ENCODE measurements at places on chromosomes 11 and 22. TPM values are rescaled to one million over a fixed set of nuclear protein-coding genes. Genes with fewer than 3 reads are reported as not detected.

MS4A3 gene
- total RNA-seq = not detected

FGF19 gene
- total RNA-seq = not detected

PLAAT5 gene
- 0.50 TPM for total RNA-seq

PGGHG gene
- 8.5 TPM for total RNA-seq

- no peaks in the 10 kb centered on the region for H3K4me1 ChIP-seq
- no peak overlapping the region for H3K4me3 ChIP-seq
- DNase-seq = no peak
- no peaks in the 10 kb centered on the region for H3K36me3 ChIP-seq
Observed at GRCh38 chr11:131572423-131572822, 202.0 kb downstream of the NTM start.

- no peaks in the 10 kb centered on the region for H3K4me1 ChIP-seq
- no peak overlapping the region for H3K4me3 ChIP-seq
- no peaks in the 10 kb centered on the region for H3K27me3 ChIP-seq
- H3K27ac ChIP-seq = no peak overlapping the region
- DNase-seq = no peak
Observed at GRCh38 chr22:21448627-21449416, 18.4 kb upstream of the TMEM191C start.

GRCh38 chr11:8149726-8150125, 19.1 kb downstream of the RIC3 start:
- H3K4me1 ChIP-seq = no peaks in the 10 kb centered on the region
- H3K4me3 ChIP-seq = no peak overlapping the region
- no peaks in the 10 kb centered on the region for H3K27me3 ChIP-seq

DNA sequence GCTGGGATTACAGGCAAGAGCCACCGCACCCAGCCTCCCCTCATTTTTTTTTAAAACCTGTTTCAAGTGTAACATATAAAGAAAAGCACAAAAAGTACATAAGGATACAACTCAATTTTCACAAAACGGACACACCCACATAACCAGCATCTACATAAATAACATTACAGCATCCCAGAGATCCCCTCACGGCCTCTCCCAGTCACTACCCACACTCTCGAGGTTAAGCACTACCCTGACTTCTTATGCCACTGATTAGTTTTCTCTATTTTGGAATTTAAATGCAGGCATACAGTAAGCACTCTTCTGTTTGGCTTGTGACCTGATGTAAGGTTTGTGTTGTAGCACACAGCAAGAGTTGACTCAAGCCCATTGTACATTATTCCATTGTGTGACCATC, 82.5 kb downstream of the CLPB start:
- no peak overlapping the region for H3K4me3 ChIP-seq
- no peaks in the 10 kb centered on the region for H3K36me3 ChIP-seq
- DNase-seq = no peak
- H3K4me1 ChIP-seq = no peaks in the 10 kb centered on the region
- no peak overlapping the region for H3K27ac ChIP-seq

GRCh38 chr11:67647471-67647870, 3.1 kb downstream of the ACY3 start:
- no peaks in the 10 kb centered on the region for H3K4me1 ChIP-seq
- H3K4me3 ChIP-seq = no peak overlapping the region
- H3K27me3 ChIP-seq = no peaks in the 10 kb centered on the region
- H3K27ac ChIP-seq = no peak overlapping the region
- no peak for DNase-seq

DNA sequence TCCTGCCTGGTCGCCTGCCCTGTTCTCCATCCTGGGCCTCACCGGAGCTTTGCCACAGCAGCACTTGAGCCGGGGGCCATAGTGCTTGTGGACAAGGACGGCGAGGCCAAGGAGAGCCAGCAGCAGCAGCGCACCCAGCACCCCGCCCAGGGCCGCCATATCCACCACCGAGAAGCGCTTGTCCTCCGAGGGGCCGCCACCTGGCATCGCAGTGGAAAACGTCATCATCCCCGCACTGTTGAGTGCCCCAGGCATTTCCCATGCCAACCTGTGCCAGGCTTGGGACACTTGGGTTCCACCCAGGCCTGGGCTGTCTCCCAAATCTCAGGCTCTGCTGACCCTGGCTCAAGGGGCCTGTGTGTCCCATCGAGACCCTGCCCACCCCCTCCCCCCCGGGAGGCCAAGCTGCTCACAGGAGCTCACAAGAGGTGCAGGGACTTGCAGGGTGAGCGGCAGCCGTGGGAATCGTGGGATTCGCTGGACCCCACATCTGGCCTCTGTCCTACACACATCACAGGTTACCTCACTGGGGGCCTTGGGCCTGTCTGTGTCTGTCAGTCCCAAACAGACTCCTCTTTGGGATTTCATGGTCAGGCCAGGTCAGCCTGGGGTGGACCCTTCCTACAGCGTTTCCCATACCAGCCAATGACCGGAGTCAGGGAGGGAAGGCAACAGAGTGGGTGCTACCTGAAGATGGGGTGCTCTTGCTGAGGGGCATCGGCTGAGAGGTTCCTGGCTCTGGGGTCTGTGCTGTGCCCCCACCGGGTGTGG, 2.3 kb upstream of the IRF7 start:
- no peaks in the 10 kb centered on the region for H3K27me3 ChIP-seq
- no peak overlapping the region for H3K4me3 ChIP-seq
- H3K4me1 ChIP-seq = no peaks in the 10 kb centered on the region
- H3K27ac ChIP-seq = no peak overlapping the region
- DNase-seq = no peak

DNA sequence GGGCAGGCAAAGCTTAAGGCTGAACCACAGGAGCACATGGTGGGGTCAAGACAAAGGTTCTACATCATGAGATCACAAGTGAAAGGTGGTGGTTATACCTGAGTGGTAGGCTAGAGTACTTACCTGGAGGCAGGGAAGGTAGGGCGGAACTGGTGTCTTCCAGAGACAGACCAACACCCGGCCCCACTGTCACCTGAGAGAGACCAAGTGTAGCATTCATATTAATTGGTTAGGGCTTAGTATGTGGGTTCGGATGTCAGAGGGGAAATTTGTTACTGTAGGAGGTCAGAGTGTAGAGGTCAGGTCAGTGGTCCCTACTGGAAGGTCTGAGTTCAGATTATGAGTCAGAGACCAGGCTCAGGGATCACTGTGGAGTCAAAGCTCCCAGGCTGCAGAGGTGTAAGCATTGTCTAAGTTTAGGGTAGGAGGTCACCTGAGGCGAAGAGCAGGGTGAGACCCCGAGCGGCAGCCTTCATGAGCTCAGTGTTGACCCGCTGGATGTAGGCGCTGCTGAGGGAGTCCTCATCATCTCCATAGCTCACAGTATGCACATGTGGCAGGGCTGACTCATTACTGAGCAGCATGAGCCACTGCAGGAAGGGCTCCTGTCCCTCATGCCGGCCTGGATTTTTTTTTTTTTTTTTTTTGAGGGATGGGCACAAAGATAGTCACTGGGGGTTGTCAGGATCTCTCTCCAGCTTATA, 3.2 kb downstream of the TPP1 start:
- no peaks in the 10 kb centered on the region for H3K27me3 ChIP-seq
- peaks cover 15% of the 10 kb centered on the region for H3K36me3 ChIP-seq
- H3K4me3 ChIP-seq = no peak overlapping the region

- no peak overlapping the region for H3K4me3 ChIP-seq
- H3K4me1 ChIP-seq = no peaks in the 10 kb centered on the region
- H3K27me3 ChIP-seq = no peaks in the 10 kb centered on the region
- H3K36me3 ChIP-seq = no peaks in the 10 kb centered on the region
Observed at GRCh38 chr11:88631497-88631896, 294.0 kb upstream of the CTSC start.

- H3K36me3 ChIP-seq = no peaks in the 10 kb centered on the region
- H3K27me3 ChIP-seq = no peaks in the 10 kb centered on the region
- H3K4me3 ChIP-seq = peak within 1 kb of the TSS; percentile 61
- H3K4me1 ChIP-seq = peaks cover 6% of the 10 kb centered on the region
- peak; percentile 46 for DNase-seq
Observed at GRCh38 chr11:74311352-74311926, at the start of gene P4HA3. Gene P4HA3 (minus strand): TSS chr11:74311640. CDS start chr11:74311611, 29 bp downstream.

- H3K4me1 ChIP-seq = no peaks in the 10 kb centered on the region
- H3K4me3 ChIP-seq = no peak overlapping the region
- no peak for DNase-seq
- H3K27ac ChIP-seq = no peak overlapping the region
Observed at GRCh38 chr22:35587447-35587870, 29.7 kb downstream of the MB start.

GRCh38 chr11:116861539-116861938, 24.1 kb upstream of the APOA1 start:
- peaks cover 2% of the 10 kb centered on the region for H3K4me1 ChIP-seq
- no peaks in the 10 kb centered on the region for H3K27me3 ChIP-seq
- no peak overlapping the region for H3K4me3 ChIP-seq
- H3K27ac ChIP-seq = no peak overlapping the region

DNA sequence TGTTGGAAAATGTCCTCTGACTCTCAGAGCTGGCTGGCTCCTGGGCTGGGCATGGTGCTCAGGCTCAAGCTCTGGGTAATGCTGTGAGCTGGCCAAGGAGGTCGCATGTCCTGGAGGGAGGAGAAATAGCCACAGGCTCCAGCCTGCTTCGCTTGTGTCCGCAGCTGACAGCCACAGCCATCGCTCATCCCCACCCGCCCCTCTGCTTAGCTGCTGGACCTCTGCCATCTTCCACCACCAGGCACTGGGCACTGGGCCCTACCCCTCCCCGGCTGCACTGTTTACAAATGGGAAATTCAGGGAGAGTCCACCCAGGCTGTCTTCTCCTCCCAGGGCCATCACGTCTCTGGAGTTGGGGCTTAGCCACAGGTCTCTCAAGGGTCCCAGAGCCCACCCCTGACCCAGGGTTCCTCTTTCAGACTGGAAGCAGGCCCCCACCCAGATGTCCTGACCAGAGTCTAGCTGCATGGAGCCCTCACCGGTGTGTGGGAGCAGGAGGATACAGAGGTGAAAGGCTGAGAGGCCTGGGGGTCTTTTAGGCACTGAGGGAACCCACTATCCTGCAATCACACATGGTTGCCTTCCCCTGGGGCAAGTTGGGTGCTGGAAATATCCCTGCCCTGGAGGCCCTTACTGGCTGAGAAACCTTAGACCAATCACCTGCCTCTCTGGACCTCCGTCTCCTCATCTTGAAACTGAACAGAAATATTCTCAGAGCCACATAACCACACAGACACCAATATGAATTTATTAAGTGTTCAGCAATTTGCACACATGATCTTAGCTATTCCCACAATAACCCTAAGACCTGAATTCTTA, 62.7 kb downstream of the CD82 start:
- no peaks in the 10 kb centered on the region for H3K4me1 ChIP-seq
- H3K27me3 ChIP-seq = no peaks in the 10 kb centered on the region
- H3K4me3 ChIP-seq = no peak overlapping the region
- no peaks in the 10 kb centered on the region for H3K36me3 ChIP-seq
- H3K27ac ChIP-seq = no peak overlapping the region

GRCh38 chr22:20015187-20015625, 1.4 kb downstream of the ARVCF start:
- peaks cover 12% of the 10 kb centered on the region for H3K27me3 ChIP-seq
- H3K4me3 ChIP-seq = no peak overlapping the region
- H3K4me1 ChIP-seq = no peaks in the 10 kb centered on the region
- no peak for DNase-seq
- H3K27ac ChIP-seq = no peak overlapping the region
- H3K36me3 ChIP-seq = no peaks in the 10 kb centered on the region

- H3K27ac ChIP-seq = no peak overlapping the region
- no peak overlapping the region for H3K4me3 ChIP-seq
- peaks cover 16% of the 10 kb centered on the region for H3K27me3 ChIP-seq
- H3K36me3 ChIP-seq = no peaks in the 10 kb centered on the region
- H3K4me1 ChIP-seq = no peaks in the 10 kb centered on the region
- DNase-seq = no peak
Observed at GRCh38 chr11:76415073-76415472, 29.7 kb upstream of the EMSY start.

- no peak overlapping the region for H3K4me3 ChIP-seq
- DNase-seq = no peak
- no peak overlapping the region for H3K27ac ChIP-seq
- peaks cover 3% of the 10 kb centered on the region for H3K27me3 ChIP-seq
- no peaks in the 10 kb centered on the region for H3K36me3 ChIP-seq
Observed at GRCh38 chr22:22741843-22742242, 97.4 kb downstream of the GGTLC2 start.

- no peak for DNase-seq
- H3K36me3 ChIP-seq = no peaks in the 10 kb centered on the region
- peaks cover 3% of the 10 kb centered on the region for H3K4me1 ChIP-seq
- H3K27me3 ChIP-seq = no peaks in the 10 kb centered on the region
- no peak overlapping the region for H3K27ac ChIP-seq
Observed at GRCh38 chr22:38338772-38339379, 21.6 kb upstream of the CSNK1E start.

DNA sequence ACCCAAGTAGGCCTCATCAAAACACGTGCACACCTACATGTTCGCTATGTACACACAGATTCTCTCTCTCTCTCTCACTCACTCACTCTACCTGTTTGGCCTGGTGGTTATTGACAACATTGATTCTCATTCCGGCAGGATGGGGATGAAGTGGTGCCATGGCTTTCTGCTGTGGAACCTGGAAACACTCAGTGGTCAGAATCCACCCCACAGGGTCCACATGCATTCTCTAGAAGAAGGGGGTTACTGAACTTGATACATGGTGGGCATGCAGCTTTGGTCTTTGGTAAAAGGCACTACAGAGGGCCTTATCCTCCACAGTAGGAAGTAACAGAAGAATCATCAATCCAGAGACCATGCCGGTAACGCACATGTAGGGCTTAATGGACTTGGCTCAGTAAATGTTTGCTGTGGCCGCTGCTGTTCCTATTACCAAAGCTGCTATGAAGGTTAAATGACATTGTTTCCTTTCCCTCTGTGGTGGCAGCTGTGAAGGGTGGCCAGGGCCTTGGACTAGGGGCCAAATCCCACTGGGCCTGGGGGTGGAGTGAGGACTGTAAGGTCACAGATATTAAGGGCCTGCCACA, 12.7 kb downstream of the POLDIP3 start:
- no peak overlapping the region for H3K27ac ChIP-seq
- peaks cover 5% of the 10 kb centered on the region for H3K4me1 ChIP-seq
- H3K4me3 ChIP-seq = no peak overlapping the region

GRCh38 chr11:112793416-112793815, 167.8 kb upstream of the NCAM1 start:
- H3K27ac ChIP-seq = no peak overlapping the region
- no peak overlapping the region for H3K4me3 ChIP-seq
- no peaks in the 10 kb centered on the region for H3K27me3 ChIP-seq
- DNase-seq = no peak
- H3K36me3 ChIP-seq = no peaks in the 10 kb centered on the region
- no peaks in the 10 kb centered on the region for H3K4me1 ChIP-seq

- H3K27ac ChIP-seq = no peak overlapping the region
- no peaks in the 10 kb centered on the region for H3K27me3 ChIP-seq
- no peak for DNase-seq
- H3K4me1 ChIP-seq = no peaks in the 10 kb centered on the region
- no peak overlapping the region for H3K4me3 ChIP-seq
- H3K36me3 ChIP-seq = no peaks in the 10 kb centered on the region
Observed at GRCh38 chr11:74357449-74357848, 40.8 kb downstream of the PGM2L1 start.

Data from fibroblast of lung (primary cell).